ENCODE measurements at places on chromosomes 1 and 21.

DNA sequence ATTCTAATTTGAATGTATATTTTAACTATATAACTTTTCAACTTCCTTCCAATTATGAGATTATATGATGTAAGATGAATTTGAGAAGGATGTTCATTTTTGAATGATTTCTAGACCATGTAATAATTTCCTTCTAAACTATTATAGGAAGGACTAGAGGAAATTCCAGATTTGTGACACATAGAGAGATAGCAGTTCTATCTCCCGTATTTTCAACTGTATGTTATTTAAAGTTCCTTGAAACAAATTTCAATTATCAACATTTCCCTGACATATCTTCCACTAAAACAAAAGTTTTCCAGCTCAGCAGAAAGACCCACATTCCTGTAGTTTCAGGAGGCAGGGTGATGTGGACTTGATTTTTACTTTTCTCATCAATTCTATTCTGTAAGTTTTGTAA, 396.7 kb upstream of the C1orf87 start:
- no peak for DNase-seq

DNA sequence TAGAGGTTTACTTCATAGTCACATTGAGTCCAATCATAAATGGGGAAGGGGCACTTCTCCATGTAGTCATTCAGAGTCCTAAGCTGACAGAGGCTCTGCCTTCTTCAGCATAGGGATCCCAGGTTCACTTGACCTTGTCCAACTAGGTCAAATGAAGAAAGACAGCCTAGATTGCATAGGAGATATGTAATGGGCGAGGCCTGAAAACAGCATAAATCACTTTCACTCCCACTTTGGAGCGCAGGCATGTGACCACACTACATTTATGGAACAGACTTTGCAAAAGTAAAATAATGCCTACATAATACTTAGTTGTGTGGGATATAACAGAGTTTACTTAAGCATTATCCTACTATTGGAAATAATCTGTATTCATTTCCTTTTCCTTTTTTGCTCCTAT, 51.7 kb downstream of the HOOK1 start:
- no peak for DNase-seq

GRCh38 chr1:79197421-79197820, 190.9 kb upstream of the ADGRL4 start:
- no peak for DNase-seq

DNA sequence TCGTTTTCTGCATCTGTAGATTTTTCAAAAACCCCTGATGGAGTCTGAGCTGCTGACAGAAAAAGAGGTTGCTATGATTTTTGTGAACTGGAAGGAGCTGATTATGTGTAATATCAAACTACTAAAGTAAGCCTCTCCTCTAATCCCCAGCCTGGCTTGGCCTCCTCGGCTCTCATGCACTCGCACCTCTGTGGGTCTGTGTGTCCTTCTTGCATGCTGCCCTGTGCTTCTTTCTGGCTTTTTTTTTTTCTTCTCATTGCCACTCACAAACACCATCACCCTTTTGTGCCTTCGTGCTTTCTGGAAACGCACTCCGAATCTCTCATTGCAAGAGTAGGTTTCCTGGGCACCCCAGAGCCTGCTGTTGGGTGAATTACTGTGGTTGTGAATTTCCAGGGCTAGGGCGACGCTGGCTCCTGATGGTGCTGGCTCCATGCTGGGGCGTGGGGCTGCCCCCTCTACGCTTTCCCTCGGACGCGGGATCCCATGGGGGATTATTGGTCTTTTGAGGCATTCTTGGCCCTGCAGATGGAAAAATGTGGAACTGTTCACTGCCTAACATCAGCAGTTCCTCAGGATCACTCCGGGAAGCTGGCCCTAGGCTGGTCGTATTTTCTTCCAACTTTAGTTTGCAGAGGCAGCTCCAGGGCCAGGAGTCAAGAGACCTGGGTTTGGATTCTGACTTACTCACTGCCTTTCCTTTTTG, 56.8 kb downstream of the ATP5PO start:
- no peak for DNase-seq

GRCh38 chr1:27545876-27546275, 55.9 kb upstream of the WASF2 start:
- DNase-seq, result no peak

DNA sequence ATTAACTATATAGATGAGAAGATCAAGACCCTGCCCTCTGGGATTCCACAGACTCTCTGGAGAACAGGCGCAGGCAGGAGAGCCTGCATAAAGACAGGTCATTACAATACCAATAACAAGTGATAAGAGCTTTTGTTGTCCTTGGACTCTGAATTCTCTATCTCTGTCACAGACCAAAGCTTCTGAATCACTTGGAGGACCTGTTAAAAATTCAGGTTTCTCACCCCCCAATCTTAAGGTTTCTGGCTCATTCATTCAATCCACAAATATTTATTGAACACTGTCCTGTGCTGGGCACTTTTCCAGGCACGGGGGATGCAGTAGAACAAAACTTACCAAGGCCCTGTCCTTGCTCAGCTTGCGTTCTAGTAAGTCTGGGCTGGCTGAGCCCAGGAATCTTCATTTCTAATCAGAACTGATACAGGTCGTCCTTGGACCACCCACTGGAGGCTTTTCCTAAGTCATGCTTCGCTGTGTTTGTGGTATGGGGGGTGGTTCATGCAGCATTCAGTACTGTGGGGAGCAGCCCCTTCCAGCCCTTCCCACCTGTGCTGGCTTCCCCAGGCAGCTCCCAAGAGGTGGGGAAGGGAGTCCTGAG, 1.4 kb downstream of the EFNA4 start:
- no peak for DNase-seq

DNA sequence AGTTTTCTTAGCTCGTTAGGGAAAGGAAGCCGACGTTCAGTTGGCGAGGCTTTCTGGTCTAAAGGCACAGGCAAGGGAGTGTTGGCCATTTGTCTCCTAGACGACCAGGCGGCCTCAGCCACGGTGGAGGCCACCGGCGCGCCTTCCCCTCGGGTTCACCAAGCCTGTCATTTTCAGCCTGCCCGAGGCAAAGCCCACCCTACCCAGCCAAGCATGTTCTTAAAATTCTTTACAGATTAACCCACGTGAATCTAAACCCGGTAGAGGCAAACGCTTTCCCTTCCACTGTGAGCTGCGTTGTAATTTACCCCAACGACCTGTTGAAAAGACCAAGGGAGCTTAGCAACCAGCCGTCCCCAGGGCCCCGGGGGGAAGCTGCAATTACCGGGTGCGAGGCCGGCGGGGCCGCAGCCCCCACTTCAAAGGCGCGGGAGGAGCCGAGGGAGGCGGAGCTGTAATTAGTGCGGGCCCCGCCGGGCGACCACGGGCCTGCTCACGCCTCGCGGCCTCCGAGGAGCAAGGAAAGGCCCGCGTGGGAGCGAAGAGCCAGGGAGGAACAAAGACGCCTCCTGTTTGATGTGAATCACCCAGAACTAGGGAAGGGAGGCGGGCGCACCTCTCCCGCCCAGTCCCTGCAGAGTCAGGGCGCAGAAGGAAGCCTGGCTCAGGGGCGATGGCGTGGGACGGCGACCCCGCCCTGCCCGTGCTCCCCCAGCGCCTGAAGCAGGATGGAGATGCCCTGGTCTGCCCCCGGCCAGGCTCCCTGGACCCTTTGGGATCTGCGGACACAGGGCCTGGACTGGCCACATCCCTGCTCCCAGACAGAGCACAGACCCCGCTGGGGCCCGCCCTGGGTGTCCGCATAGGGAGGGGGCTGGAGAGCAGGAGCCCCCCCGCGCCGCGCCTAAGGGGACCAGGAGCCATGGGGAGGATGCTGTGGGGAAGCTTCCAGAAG, 12.1 kb upstream of the TSPEAR start:
- no peak for DNase-seq

DNA sequence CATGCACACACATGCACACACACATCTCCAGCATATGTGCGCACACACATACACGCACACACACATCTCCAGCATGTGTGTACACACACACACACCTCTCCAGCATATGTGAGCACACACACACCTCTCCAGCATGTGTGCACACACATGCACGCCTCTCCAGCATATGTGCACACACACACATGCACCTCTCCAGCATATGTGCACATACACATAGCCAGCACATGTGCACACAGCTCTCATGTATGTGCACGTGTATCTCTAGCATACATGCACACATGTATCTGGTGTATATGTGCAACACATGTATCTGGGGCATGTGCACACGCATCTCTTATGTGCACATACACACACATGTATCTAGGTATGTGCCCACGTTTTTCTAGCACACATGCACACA, 57.9 kb downstream of the SLC19A1 start:
- DNase-seq, result no peak

GRCh38 chr1:154361357-154361756, 36.0 kb downstream of the ATP8B2 start:
- DNase-seq, result no peak

DNA sequence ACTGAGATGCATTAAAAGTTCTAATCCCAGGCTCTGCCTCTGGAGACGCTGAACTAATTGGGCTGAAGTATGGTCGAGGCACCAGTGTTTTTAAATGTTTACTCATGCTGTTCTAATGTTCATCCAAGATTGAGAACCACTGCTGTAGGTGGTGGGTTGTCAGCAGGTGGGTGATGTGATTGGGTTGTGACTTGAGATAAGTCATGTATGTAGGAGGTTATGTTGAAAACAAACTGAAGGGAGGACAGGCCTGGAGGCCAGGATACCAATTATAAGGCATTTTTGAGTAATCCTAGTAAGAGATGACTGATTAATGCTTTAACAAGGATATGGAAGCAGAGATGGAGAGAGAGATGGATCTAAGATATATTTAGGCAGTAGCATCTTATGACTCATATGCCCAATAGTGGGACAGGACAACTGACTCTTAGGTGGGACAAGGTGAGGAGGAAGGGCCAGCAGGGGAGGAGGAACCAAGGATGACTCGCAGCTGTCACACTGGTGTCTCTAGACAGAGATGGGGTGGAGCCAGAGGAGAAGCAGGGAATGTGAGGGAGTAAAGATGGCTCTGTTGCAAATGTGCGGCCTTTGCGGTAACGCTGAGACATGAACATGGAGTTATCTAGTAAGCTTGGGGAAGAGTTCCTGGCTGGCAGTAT, 29.3 kb downstream of the RAB4A start:
- no peak for DNase-seq

- no peak for DNase-seq
Observed at GRCh38 chr1:46070164-46070814, 62.1 kb downstream of the PIK3R3 start.

DNA sequence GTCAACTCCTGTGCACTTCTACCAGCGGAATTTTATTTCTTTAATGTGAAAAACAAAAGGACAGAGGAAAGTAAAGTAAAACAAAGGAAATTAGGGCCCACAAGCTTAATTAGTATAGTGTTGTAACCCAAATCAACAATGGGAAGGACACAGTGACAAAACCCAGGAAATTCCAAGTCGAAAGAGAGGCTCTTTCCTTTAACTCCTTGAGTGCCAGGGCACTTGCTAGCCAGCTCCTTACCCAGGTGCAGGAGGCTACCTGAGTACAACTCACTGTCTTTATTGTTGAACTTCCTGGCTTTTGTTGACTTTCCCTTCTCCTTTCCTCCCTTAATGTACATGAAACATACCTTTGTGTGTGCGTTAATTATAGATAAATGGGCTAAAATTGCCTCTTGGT, 55.0 kb downstream of the PEX14 start:
- no peak for DNase-seq
